ENCODE measurements at places on chromosomes 3 and 15.

- no peak overlapping the region for H3K4me3 ChIP-seq
- no peak overlapping the region for H3K27ac ChIP-seq
- H3K27me3 ChIP-seq, result no peaks in the 10 kb centered on the region
- no peaks in the 10 kb centered on the region for H3K4me1 ChIP-seq
- H3K36me3 ChIP-seq, result no peaks in the 10 kb centered on the region
Measured at GRCh38 chr3:8851703-8852102, 82.3 kb upstream of the OXTR start.

DNA sequence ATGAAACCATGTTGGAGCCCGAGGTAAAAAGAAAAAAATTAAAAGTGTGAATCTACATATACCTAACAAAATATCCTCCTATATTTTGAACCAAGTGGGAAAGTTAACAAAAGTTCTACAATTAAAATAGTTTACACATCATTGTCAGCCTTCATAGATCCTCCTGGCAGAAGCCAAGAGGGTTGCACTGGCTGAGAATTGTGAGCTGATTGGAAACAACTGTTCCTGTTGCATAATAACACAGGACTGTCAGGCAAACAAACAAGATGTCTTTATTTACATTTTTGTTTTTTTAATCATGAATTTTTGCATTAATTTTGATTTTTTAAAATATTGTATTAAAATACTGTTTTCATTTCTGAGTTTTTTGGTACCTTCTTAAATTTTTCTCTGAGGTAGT is 215.2 kb upstream of the MME start:
- H3K4me3 ChIP-seq, result no peak overlapping the region
- no peak for DNase-seq
- no peaks in the 10 kb centered on the region for H3K4me1 ChIP-seq
- H3K27ac ChIP-seq, result no peak overlapping the region

GRCh38 chr15:95663156-95664100 is 667.1 kb upstream of the NR2F2 start:
- no peaks in the 10 kb centered on the region for H3K36me3 ChIP-seq
- H3K4me1 ChIP-seq, result no peaks in the 10 kb centered on the region
- H3K4me3 ChIP-seq, result no peak overlapping the region
- no peaks in the 10 kb centered on the region for H3K27me3 ChIP-seq
- H3K27ac ChIP-seq, result no peak overlapping the region

DNA sequence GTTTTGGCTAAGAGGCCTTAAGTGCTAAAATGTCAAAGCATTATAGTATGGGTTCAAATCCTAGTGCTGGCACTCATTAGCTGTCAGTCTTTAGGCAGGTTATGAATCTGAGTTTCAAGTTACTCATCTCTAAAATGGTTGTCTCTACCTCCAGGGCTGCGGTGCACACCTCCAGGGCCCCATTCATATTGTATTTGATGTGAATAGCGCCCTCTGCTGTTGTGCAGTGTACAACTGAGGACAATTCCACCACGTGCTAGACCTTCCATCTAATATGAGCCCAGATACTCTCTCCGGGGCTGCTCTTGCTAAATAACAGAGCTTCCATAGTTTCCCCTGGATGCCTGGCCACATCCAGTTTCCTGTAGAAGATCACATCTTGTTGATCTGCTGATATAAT is 54.3 kb downstream of the OXNAD1 start:
- peaks cover 45% of the 10 kb centered on the region for H3K4me1 ChIP-seq
- peak overlapping the region; percentile 50 for H3K27ac ChIP-seq
- peaks cover 72% of the 10 kb centered on the region for H3K36me3 ChIP-seq

- no peaks in the 10 kb centered on the region for H3K27me3 ChIP-seq
- no peaks in the 10 kb centered on the region for H3K4me1 ChIP-seq
- H3K27ac ChIP-seq, result no peak overlapping the region
- no peak overlapping the region for H3K4me3 ChIP-seq
- DNase-seq, result no peak
- no peaks in the 10 kb centered on the region for H3K36me3 ChIP-seq
Measured at GRCh38 chr3:175193815-175194518, 334.8 kb downstream of the NAALADL2 start.

GRCh38 chr3:139975594-139976365 is 40.8 kb downstream of the CLSTN2 start:
- DNase-seq, result no peak
- H3K27ac ChIP-seq, result no peak overlapping the region
- no peaks in the 10 kb centered on the region for H3K4me1 ChIP-seq
- H3K4me3 ChIP-seq, result no peak overlapping the region
- H3K27me3 ChIP-seq, result no peaks in the 10 kb centered on the region
- no peaks in the 10 kb centered on the region for H3K36me3 ChIP-seq

GRCh38 chr3:160099834-160100233 is 111.2 kb downstream of the IL12A start:
- H3K27ac ChIP-seq, result no peak overlapping the region
- H3K36me3 ChIP-seq, result no peaks in the 10 kb centered on the region
- H3K27me3 ChIP-seq, result no peaks in the 10 kb centered on the region
- H3K4me1 ChIP-seq, result no peaks in the 10 kb centered on the region
- no peak for DNase-seq

DNA sequence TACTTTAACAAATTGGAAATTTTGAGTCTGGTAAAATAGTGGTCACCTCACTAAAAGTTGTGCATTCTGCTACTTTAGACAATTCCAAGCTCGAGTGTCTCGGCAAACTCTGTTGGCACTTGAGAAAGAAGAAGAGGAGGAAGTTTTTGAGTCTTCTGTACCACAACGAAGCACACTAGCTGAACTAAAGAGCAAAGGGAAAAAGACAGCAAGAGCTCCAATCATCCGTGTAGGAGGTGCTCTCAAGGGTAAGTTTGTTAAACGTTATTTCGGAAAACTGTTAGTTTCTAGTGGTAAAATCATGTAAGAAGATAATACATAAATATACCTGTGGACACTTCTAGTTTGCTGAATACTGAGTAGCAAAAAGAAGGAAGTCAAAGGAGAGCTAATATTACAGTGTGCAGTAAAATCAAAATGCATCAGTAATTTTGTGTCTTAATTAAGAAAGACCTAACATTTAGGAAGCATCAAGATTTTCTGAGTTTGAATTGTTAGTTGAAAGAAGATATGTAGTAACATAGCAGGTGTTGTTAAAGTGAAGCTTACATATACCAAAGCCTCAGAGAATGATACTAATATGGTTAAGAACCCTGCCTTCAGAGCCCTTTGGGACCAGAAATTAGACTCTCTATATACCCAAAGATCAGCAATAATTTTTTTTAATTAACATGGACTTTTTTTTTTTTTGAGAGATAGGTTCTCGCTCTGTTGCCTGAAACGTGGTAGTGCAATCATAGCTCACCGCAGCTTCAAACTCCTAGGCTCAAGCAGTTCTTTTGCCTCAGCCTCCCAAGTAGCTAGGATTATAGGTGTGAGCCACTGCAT is 23.0 kb downstream of the BUB1B start:
- H3K4me1 ChIP-seq, result peaks cover 7% of the 10 kb centered on the region
- H3K36me3 ChIP-seq, result no peaks in the 10 kb centered on the region
- no peaks in the 10 kb centered on the region for H3K27me3 ChIP-seq

- no peak for DNase-seq
- no peak overlapping the region for H3K27ac ChIP-seq
- no peaks in the 10 kb centered on the region for H3K27me3 ChIP-seq
- no peaks in the 10 kb centered on the region for H3K36me3 ChIP-seq
- H3K4me3 ChIP-seq, result no peak overlapping the region
Measured at GRCh38 chr15:48890375-48890972, 12.5 kb downstream of the EID1 start.

- no peak overlapping the region for H3K27ac ChIP-seq
- no peak overlapping the region for H3K4me3 ChIP-seq
- DNase-seq, result no peak
- no peaks in the 10 kb centered on the region for H3K4me1 ChIP-seq
- peaks cover 75% of the 10 kb centered on the region for H3K36me3 ChIP-seq
Measured at GRCh38 chr3:125005676-125006075, 50.1 kb downstream of the HEG1 start.

DNA sequence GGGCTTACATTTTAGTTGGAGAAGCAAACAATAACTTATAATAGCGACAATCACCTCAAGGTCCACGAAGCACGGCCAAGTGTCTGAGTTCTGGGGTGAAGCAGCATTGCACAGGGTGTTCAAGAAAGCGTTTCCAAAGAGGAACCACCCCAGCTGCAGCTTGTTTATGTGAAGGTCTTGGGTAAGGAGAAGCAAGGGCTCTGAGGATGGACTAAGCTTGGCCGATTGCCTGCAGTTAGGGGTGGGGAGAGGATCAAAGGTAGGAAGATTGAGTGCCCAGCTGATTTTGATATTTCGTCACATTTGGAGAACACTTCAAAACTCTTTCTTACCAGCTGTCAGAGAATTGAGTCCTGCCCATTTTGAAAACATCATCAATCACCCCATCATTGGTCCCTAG is 321.6 kb upstream of the DNAJC19 start:
- no peak for DNase-seq
- no peak overlapping the region for H3K4me3 ChIP-seq
- no peak overlapping the region for H3K27ac ChIP-seq
- no peaks in the 10 kb centered on the region for H3K27me3 ChIP-seq

DNA sequence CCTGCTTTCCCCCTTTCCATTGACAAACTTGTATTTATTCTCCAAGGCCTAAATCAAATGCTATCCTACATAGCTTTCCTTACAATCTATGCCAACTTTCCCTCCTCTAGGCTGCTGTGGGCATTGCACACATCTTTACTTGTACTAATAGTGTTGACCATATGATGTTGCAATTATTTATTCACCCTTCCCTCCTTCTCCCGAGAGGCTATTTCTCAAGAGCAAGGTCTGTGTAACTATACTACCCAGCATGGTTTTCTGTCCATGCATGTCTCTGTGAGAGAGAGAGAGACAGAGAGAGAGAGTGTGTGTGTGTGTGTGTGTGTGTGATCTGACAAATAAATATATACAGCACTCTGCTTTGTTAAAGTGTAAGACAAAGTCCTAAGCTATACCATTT is 63.8 kb downstream of the GTPBP8 start:
- H3K27me3 ChIP-seq, result no peaks in the 10 kb centered on the region
- no peak overlapping the region for H3K27ac ChIP-seq
- no peak overlapping the region for H3K4me3 ChIP-seq
- H3K4me1 ChIP-seq, result peaks cover 4% of the 10 kb centered on the region
- no peaks in the 10 kb centered on the region for H3K36me3 ChIP-seq

GRCh38 chr3:124631727-124632126 is 98.5 kb upstream of the UMPS start:
- H3K27ac ChIP-seq, result no peak overlapping the region
- no peak for DNase-seq
- no peaks in the 10 kb centered on the region for H3K36me3 ChIP-seq
- no peak overlapping the region for H3K4me3 ChIP-seq
- peaks cover 4% of the 10 kb centered on the region for H3K27me3 ChIP-seq
- no peaks in the 10 kb centered on the region for H3K4me1 ChIP-seq

DNA sequence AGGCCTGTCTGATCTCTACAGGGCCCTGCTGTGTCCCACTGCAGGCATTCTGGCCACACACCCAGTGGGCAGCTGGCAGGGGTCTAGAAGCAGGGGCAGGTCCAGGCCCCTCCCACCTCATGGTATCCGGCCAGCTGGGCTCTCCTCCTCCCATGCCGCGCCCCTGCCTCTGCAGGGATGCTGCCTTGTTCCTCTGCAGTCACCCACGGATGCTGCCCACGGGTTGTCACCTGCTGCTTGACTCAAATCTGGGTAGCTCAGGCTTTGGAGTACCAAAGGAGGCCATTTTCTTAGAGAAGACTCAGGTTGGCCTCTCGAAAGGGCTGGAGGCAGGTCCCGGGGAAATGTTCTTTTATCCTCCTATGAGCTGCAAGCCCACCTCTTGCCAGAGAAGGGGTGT is 25.0 kb downstream of the EFCAB12 start:
- H3K4me1 ChIP-seq, result peaks cover 5% of the 10 kb centered on the region
- DNase-seq, result no peak
- no peaks in the 10 kb centered on the region for H3K36me3 ChIP-seq

DNA sequence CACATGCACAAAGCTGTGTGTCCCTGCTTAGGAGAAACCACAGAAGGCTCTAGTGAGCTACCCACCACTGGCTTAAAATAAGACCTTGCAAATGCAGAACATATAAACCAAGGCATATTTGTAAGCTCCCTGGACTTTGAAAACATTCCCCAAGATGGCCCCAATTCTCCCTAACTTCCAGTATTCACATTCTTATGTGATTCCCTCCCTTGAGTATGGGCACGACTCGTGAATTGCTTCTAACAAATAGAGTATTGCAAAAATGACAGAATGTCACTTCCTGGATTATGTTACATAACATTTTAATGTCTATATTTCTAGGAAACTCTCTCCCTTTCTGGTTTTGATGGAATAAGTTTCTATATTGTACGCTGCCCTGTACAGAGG is 131.8 kb upstream of the MCTP2 start:
- H3K36me3 ChIP-seq, result no peaks in the 10 kb centered on the region
- no peaks in the 10 kb centered on the region for H3K4me1 ChIP-seq
- H3K27ac ChIP-seq, result no peak overlapping the region
- H3K4me3 ChIP-seq, result no peak overlapping the region

DNA sequence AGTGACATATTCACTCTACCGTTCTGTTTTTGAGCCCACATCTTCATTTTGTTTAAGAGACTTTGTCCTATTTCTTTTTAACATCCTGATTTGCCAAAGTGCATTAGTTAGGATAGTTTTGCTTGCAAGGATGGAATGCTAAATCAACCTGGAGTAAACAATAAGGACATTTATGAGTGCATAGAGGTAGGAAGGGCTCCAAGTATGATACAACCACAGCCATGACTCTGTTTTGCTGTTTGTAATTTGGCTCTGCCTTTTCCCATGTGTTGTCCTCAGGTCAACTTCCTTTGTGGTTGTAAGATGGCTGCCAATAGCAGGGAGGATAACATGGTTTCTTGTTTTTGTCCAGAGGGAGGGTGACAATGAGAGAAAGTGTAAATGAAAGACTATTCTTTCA is 66.4 kb upstream of the GOLIM4 start:
- DNase-seq, result no peak
- H3K27me3 ChIP-seq, result no peaks in the 10 kb centered on the region
- no peak overlapping the region for H3K27ac ChIP-seq
- no peaks in the 10 kb centered on the region for H3K36me3 ChIP-seq
- H3K4me3 ChIP-seq, result no peak overlapping the region

GRCh38 chr3:41794748-41795589 is 166.9 kb downstream of the ULK4 start:
- H3K36me3 ChIP-seq, result peaks cover 2% of the 10 kb centered on the region
- no peaks in the 10 kb centered on the region for H3K27me3 ChIP-seq
- H3K27ac ChIP-seq, result no peak overlapping the region
- no peak for DNase-seq

GRCh38 chr3:133948131-133948810 is 52.6 kb upstream of the RAB6B start:
- H3K27ac ChIP-seq, result no peak overlapping the region
- no peaks in the 10 kb centered on the region for H3K27me3 ChIP-seq
- H3K4me3 ChIP-seq, result no peak overlapping the region
- H3K4me1 ChIP-seq, result no peaks in the 10 kb centered on the region

DNA sequence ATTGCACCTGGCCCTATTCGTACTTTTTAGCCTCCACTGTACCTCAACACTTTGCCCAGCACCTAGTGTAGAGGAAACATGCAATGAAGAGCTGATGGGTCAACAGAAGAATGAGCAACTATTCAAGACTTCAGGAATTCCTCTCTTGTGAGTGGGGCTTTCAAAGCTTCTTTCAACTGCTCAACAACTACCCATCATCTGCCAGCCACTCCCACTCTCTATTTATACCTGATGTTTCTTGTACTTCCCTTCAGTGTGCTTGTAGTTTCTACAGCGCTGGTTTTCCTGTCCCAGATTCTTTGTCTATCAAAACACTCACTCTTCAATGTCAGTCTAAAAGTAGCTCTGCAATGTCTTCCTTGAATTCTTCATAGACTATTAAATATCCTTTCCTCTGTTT is 168.3 kb upstream of the LPP start:
- DNase-seq, result no peak
- no peaks in the 10 kb centered on the region for H3K27me3 ChIP-seq
- H3K36me3 ChIP-seq, result no peaks in the 10 kb centered on the region
- no peak overlapping the region for H3K4me3 ChIP-seq
- peaks cover 23% of the 10 kb centered on the region for H3K4me1 ChIP-seq
- H3K27ac ChIP-seq, result no peak overlapping the region

Data from effector memory CD4-positive, alpha-beta T cell (primary cell).